ENCODE measurements at places on chromosomes 6 and 20. TPM values are rescaled to one million over a fixed set of nuclear protein-coding genes. Genes with fewer than 3 reads are reported as not detected.
A peak's percentile ranks its signal among the peaks of the same experiment; 100 is the strongest.

ZBTB46 gene
- not detected for total RNA-seq

MYCT1 gene
- not detected for total RNA-seq

DNA sequence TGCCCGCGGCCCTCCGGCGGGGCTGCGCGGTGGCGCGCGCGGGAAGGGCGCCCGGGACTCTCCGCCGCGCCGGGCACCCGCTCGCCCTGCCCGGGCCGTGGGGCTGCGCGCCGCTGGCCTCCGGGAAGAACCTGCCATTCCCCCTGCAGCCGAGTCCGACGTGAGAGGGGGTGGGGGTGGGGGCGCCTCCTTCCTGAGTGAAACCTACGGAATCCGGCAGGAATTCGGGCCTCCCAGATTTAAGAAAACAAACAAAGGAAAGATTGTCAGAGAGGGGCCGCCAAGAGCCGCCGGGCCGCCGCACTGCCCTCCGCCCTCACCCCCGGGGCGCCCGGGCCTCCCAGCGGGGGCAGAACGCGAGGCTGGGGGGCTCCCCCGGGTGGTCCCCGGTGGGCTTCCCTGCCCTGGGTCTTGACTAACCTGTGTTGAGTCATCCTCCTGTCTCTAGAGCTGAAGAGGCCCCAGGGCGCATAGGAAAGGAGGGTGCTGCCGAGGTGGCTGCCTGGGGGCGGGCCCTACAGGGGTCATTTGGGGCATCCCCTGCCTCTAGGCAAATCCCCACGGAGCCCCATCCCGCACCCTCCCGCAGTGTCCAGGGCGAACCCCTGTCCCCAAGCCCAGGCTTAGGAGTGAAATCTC lies 42.2 kb upstream of the FOXP4 start:
- no peak for DNase-seq

DNA sequence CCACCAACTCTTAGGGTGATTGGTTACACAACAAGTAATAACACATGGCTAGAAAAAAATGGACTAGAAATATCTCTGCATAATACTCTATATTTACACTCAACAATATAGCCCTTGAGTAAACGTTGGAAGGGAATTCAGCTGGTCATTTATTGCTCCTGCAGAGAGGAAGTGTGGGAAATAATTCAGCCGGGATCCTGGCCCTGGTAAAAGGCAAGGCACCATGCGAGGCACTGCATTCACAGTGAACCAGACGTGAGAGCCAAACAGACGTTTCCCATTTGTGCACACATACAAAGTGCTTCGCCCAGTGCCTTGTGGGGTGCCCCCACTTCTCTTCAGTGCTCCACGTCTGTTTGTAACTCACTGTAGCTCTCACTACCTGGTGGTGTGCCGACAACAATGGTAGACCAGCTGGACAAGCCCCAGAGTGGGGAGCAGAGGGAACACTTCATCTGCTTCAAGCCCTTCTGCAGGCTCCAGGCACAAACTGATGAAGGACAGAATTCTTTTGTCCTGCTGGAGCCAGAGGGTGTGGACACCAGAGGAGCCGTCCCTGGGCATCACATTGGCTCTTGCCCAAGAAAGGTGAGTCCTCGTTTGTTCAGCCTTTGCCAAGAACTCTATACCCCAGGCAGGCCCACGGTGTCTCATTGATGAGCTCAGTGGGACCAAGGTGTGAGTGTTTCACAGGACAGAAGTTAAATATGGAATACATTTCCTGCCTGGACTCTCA lies 18.8 kb downstream of the SYNDIG1 start:
- no peak for DNase-seq

DNA sequence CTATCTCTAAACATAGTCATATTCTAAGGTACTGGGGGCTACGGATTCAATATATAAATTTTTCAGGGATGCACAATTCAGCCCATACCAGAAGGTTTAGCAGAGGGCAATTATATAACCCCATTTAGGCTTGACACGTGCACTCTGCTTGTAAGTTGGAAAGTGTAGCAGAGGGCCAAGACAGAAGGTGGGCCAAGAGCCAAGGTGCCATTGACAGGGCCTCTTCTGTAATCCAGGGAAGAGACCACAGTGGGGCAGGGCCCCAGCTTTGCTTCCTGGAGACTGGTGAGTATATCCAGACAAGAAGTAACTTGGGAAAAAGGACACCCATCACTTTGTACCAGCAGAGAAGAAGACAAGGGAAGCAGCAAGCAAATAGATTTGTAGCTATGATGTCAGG lies 672.4 kb upstream of the MARCKS start:
- no peak for DNase-seq

- DNase-seq: peak; percentile 32
Measured at GRCh38 chr20:32333988-32334885, 23.9 kb upstream of the ASXL1 start.

DNA sequence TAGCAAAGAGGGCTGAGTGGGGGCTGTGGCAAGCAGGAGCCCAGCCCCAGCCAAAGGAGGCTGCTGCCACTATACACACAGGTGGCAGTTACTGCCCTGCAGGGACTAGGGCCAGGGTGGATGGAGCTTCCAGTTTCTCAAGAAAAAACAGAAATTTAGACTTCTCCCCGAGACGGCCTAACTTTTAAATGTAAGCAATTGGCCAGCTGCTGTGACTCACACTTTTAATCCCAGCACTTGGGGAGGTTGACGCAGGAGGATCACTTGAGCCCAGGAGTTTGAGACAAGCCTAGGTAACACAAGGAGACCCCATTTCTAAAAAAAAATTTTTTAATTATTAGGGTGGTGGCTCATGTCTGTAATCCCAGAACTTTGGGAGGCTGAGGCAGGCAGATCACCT lies 98.2 kb upstream of the NFATC2 start:
- DNase-seq: no peak

- DNase-seq: no peak
Measured at GRCh38 chr6:167833396-167833763, 6.7 kb downstream of the AFDN start.

Data from CD8-positive, alpha-beta T cell (primary cell).